Activated CD4-positive, CD25-positive, alpha-beta regulatory T cell (primary cell): ENCODE measurements at places on chromosomes 7 and 10.

GRCh38 chr10:3294919-3295581 is 122.5 kb upstream of the PITRM1 start:
- no peak for DNase-seq

- DNase-seq: no peak
Measured at GRCh38 chr7:110544194-110544593, 546.7 kb upstream of the LRRN3 start.

- no peak for DNase-seq
Measured at GRCh38 chr7:138015096-138015495, 13.2 kb upstream of the CREB3L2 start.

DNA sequence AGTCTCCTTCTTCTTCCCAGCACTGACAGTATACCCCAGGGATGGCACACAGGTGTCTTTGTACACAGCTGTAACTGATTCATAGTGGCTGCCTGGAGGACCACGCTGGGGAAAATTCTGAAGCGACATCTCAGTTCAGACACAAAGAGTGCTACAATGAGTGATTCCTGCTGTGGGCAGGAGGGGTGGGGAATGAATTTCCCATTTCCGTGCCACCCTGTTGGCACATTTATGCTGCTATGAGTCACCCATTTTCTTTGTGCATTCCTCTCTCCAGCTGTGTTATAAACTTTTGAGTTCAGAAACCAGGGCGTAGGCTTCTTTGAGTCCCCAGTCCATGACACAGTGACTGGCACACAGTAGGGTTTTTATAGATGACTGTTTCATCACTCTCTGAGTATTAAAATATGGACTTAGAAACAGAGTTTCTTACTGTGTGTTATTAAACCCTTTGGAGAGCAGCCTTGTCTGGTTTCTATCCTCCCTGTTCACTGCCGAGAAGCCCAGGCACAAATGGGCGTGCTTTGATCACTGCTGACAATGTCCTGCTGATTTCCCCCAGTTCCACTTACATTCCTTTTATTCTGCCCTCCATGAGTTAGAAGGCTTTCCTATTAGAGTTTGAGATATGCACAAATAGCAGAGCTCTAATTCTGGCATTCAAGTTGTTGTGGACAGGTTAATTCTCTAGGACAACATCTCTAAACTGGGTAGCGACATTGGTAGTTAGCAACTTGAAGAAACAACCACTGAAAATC is 24.0 kb upstream of the NPS start:
- DNase-seq: no peak

GRCh38 chr10:82742478-82742877 is 867.5 kb downstream of the NRG3 start:
- DNase-seq: no peak

DNA sequence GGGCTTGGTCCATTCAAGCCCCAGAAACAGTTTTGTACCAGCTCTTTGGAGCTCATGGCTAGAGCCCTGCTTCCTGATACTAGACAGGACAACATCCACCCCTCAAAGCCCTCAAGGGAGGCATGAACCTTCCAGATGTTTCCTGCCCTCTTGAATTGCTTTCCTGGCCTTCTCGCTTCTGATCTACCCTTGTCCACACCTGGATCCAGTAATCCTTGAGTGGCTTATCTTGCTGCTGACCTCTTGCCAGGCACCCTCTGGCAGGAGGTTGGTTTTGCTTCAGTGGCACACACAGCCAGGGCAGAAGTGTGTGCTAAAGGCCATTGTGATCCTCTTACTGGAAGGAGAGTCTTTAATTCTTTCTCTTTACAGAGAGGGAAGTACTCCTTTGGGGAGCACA is 495.8 kb downstream of the PLXNA4 start:
- DNase-seq: no peak

DNA sequence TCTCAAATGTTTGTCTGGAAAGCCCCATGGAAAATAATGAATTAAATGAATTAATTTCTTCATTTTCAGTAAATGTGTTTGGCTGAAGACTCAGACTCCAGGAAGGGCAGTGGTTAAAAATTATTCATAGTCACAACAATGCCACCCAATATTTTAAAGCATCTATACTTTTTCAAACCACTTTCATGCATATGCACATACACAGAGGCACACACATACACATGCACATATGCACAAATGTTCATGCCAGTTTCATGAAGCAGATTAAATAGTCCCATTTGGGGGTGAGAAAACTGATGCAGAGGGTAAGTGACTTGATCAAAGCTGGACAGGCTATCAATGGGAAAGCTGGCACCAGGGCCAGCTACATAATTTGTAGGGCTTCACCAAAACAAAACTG is 1.4 kb upstream of the PLA2G12B start:
- no peak for DNase-seq

DNA sequence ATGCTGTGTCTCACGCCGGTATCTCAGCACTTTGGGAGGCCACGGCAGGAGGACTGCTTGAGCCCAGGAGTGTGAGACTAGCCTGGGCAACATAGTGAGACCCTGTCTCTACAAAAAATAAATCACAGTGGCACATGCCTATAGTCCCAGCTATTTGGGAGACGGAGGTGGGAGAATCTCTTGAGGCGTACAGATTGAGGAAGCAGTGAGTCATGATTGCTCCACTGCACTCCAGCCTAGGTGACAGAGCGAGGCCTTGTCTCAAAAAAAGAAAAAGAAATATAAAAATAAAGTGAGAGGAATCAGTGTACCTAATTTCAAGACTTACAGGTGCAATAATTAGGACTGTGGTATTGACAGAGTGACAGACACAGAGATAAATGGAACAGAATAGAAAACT is 23.9 kb downstream of the SLC25A40 start:
- DNase-seq: no peak

GRCh38 chr10:57314046-57314445 is 953.0 kb upstream of the ZWINT start:
- no peak for DNase-seq

DNA sequence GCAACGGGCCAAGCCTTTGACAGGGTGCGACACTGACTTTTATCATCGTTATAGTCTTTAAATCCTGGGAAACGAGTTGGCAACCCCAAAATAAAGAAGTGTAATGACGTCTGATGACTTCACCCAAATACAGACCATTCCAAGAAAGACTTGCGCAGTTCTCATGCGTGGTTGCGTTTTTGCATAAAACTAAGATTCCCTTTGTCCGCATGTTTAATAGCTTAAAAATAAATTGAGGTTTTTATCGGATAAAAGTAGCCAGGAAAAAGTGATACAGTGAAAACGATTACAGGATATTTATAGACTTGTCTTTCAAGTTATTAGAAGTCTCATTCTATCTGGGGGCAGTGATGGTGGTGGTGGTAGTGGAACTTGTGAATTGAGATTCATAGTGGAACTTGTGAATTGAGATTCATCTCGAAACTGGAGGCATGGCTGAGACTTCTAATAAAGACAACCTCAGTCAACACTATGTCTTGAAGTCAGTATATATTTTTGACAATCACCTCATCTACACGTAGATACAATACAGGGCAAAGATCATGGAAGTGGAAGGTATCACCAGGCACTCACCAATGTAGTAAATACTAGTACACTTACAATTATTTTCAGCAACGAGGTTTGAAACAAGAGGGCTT is 1.2 kb upstream of the NAMPT start:
- DNase-seq: no peak

GRCh38 chr10:96285331-96285752 is 14.0 kb upstream of the BLNK start:
- DNase-seq: no peak

GRCh38 chr7:45013465-45013967 is 13.5 kb downstream of the CCM2 start:
- no peak for DNase-seq

DNA sequence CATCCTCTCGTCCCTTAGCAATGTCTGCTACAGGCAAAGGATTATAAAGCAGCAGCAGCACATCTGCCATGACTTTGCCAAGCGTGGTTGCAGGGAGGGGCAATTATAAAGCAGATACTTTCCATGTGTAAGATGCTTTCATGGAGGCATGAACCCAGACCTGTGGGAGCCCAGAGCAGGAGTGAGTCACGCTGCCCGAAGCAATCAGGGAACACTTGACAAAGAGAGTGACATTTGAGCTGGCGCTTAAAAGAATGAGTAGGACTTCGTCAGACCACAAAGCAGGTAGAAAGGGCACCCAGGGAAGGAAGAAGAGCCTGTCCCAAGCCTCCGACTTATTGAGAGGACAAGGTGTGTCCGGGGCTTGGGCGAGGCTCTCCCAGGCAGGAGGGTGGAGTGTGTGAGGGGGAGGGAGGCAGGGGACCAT is 147.2 kb downstream of the MYOF start:
- DNase-seq: no peak

- DNase-seq: no peak
Measured at GRCh38 chr10:44071479-44071878, 313.4 kb downstream of the CXCL12 start.

DNA sequence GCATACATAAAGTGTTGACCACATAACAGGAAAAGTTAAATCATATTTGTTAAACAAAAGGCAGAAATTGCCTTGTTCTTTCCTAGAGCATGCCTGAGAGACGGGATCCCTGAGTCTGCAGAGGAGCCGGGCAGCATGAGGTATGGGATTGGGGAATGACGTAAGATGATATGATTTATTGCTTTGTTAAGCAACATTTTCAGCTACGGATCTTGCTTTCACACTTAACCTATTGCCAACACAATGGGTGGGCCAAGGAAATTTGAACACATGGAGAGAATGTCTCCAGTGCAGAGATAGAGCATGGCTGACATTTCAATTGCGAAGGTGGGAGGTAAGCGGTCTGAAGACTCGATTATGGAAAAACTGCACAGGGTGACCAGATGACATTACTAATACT is 76.7 kb downstream of the EMX2 start:
- no peak for DNase-seq

DNA sequence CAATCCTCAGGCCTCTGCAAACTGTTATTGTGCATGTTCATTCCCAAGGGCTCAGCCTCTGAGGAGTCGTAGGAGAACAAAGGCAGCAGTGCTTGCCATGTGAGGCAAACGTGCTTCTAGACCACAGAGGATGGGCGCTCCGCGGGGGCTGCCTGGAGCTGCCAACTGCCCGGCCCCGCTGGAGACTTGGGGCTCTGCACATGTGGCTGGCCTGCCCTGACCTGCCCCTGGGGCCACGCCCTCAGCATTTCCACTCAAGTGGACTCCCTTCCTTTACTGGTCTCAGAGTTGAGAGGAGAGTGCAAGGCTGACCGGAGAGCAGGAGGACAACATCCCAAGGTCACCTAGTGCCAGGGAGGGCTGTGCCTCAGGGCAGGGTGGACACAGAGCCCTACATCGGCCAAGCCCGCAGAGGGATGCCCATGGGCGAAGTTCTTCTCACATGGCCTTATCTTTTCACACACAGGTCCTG is 222.3 kb upstream of the ZNF32 start:
- no peak for DNase-seq

GRCh38 chr7:142908921-142909890 is 23.7 kb upstream of the TRPV6 start:
- DNase-seq: no peak

- DNase-seq: no peak
Measured at GRCh38 chr10:132183046-132183445, 3.7 kb upstream of the DPYSL4 start.

GRCh38 chr7:70942791-70943190 is 189.2 kb upstream of the GALNT17 start:
- DNase-seq: no peak

DNA sequence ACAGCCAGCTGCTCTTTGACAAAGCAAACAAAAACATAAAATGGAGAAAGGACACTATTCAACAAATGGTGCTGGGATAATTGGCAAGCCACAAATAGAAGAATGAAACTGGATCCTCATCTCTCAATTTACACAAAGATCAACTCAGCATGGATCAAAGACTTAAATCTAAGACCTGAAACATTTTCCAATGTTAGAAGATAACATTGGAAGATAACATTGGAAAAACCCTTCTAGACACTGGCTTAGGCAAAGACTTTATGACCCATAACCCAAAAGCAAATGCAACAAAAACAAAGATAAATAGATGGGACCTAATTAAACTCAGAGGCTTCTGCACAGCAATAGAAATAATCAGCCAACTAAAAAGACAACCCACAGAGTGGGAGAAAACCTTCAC is 425.7 kb upstream of the SEMA3D start:
- no peak for DNase-seq

- no peak for DNase-seq
Measured at GRCh38 chr10:73922007-73922863, 11.3 kb downstream of the PLAU start.

DNA sequence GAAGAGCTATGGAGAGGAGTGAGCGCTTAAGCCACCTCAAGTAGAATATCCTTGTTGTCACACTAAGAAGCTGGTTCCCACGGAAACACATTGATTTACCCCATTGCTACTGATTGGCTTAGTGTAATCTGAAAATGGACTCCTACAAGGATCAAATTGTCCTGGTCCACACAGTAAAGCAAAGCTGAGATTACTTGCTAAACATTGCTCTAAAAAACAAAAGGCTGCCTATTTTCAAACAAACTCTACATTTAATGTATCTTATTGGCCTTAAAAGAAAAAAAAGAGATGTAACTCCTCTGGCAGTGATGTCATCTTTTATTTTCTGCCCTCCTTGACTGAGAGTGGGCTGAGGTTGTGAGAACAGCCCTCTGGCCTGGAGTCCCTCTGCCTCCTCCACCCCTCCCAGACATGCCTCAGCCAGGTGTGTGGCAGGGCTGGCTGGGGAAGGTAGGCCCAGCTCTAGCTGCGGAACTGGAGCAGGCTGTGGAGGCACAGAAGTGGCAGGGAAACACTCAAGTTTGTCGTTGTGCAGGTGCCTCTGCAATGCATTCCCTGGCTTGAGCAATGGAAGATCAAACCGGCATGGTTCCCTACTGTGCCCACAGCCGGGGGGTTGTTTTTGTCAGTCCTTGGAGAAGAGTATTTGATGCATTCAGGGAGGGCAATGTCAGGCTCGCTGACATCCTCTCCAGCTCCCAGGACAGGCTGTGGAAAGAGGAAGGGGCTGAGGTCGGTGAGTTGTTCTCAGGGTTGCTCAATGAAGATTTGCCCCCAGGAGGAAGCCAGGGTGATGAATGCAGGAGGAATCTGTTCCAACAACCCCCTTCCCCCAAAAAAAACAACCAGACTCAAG is 9.1 kb downstream of the KLF6 start:
- DNase-seq: no peak
